ENCODE measurements at places on chromosomes 2 and 18.

DNA sequence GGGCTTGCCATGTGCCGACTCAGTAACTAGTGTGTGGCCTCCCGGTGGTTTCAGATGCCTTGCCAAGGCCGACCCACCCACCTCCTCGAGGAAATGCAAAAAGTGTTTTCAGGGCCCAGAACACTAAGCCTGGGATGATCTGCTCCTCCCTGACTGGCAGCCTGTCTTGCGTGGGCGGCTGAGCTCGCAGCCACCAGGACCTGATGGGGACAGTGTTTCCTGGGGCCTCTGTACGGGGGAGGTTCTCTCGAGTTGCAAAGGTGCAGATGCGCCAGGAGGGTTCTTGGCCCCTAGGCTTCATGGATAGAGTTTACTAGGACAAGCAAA, 85.2 kb downstream of the GLI2 start:
- no peak for DNase-seq

DNA sequence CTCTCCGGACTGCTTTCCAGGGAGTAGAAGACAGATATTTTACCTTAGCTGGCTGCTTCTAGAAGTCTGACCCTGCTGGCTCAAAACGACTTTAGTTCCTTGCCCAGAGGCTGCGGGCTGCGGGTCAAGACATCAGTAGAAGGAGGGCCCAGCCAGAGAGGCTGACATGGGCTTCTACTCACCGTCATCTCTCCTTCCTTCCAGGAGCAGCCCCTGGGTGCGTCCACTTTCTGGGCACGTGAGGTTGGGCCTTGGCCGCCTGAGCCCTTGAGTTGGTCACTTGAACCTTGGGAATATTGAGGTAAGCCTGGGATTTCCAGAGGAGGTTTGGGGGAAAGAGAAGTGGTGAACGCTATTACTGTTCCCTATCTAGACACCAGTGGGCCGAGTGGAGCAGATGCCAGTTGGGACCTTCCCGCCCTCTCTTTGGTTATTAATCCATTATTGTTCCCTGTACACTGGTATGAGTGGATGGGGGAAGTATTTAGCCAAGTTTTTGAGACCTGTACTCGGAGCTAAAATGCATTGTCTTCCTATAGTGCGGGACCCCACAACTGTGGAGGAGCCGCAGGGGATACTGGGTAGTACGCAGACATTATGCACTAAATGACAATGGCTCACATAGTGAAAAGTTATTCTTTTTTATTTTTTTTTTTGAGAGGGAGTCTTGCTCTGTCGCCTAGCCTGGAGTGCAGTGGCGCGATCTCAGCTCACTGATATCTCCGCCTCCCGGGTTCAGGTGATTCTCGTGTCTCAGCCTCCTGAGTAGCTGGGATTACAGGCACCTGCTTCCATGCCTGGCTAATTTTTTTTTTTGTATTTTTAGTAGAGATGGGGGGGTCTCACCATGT, 26.3 kb upstream of the CASP8 start:
- DNase-seq, result no peak

GRCh38 chr2:167114018-167114417, 225.7 kb downstream of the XIRP2 start:
- DNase-seq, result no peak

GRCh38 chr18:9069601-9070000, 32.9 kb upstream of the NDUFV2 start:
- DNase-seq, result no peak

- DNase-seq, result no peak
Measured at GRCh38 chr2:176409671-176410070, 140.4 kb downstream of the MTX2 start.

DNA sequence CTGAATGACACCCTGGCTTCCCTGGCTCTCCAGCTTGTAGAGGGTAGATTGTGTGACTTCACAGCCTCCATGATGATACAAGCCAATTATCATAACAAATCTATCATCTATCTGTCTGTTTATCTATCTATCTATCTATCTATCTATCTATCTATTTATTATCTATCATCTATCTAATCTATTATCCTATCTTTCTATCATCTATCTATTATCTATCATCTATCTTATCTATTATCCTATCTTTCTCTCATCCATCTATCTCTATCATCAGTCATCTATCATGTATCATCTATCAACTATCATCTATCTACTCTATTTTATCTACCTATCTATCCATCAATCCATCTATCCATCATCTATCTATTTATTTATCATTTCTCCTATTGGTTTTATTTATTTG, 361.8 kb downstream of the RNF144A start:
- DNase-seq, result no peak

DNA sequence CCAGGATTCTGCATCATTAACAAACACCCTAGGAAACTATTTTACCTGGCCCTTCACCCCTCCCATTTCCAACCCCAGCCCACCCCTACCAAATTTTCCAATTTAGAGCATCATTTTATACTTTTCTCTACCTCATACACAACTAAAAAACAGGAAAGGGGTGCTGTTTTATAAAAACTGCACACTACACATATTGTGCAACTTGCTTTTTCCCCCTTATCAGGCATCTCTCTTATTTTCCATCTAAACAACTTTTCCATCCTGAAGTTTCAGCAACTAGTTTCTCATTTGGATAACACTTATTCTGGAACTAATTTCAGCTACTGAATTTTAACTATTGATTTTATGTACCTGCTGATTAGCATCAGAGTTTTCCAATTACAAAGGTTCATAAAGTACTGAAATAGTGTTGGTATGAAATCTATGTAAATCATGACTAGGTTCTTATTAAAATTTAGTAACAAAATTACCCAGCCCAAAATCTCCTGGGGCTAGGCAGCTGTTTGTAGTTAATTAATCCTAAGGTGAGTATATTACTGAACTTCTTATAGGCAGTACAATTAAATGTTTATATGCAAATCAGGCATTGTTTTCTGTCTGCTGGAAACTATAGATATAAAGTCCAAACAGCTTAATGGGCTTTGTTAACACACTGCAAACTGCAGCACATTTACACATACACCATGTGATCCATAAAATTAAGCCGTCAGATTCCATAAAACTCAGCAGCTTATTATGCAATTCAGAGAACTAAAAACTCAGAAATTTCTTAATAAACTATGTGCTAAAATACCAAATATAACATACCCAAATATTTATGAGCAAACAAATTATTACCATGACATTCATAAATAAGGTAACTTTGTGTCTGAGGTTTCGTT, 7.9 kb downstream of the SF3B1 start:
- no peak for DNase-seq

GRCh38 chr2:54999182-54999581, 51.1 kb downstream of the RTN4 start:
- no peak for DNase-seq

DNA sequence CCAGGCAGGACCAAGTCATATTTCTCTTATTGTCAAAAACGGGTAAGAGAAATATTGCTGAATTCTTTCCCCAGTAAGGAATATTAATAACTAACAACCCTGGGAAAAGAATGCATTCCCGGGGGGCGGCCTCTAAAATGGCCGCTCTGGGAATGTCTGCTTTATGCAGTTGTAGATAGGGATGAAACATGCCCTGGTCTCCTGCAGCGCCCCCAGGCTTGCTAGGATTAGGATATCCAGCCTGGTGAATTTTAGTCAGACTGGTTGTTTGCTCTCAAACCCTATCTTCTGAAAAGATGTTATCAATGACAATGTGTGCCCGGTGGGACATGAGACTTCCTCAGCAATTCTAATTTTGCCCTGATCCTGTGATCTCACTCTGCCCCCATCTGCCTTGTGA, 448.1 kb downstream of the PTH2R start:
- no peak for DNase-seq

GRCh38 chr18:9096007-9096371, 6.5 kb upstream of the NDUFV2 start:
- no peak for DNase-seq

- peak; percentile 72 for DNase-seq
Measured at GRCh38 chr2:128314348-128315121, 4.1 kb downstream of the HS6ST1 start.

DNA sequence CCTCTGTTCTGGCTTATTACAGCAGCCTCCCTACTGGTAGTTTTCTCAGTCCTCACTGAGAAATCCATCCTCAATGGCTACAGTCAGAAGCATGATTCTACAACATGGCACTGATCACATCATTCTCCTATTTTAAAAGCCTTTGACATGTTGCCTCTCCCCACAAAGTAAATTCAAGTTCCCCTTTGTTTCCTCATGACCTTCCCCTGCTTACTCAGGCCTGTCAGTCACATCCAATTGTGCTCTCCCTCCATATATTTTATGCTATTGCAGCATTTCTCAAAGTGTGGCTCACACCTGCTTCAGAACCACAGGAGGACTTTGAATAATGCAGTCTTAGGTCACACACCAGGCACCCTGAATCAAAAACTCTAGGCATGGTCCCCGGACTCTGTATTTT, 124.6 kb downstream of the SPOPL start:
- no peak for DNase-seq

DNA sequence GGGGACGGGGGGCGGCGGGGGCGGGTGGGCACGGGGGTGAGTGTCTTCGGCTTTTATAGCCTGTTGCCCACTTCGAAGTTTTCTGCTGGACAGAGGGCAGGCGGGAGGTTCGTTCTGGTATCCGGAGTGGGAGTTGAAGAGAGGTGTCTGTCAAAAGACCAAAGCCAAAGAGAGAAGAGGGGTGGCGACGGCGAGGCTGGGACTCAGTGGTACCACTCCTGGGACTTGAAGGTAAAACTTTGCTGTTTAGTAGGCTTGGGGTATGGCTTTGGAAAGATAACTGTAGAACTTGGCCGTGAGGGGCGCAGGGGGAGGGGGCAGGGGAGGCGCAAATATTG, 215.8 kb upstream of the DTNA start:
- no peak for DNase-seq

- DNase-seq, result no peak
Measured at GRCh38 chr18:23230686-23231085, 95.4 kb downstream of the CABLES1 start.

DNA sequence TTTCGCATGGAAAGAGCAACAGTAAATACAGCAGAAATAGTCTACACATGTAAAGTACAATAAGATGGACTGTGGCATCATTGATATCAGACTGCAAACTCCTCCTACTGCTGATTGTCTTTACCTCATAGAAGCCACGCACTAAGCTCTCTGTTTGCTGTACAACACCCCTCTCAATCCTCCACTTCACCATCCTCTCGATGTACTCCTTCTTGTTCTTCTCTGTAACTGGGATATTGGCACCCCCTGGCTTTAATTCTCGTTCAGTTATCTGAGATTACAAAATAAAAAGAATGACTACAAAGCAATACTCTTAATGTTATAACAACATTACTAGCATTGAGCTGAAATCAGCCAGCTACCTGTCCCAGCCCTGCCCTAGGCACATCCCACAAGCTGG, 49.3 kb upstream of the STK17B start:
- no peak for DNase-seq

- DNase-seq, result no peak
Measured at GRCh38 chr18:79787527-79787864, 10.2 kb upstream of the KCNG2 start.

DNA sequence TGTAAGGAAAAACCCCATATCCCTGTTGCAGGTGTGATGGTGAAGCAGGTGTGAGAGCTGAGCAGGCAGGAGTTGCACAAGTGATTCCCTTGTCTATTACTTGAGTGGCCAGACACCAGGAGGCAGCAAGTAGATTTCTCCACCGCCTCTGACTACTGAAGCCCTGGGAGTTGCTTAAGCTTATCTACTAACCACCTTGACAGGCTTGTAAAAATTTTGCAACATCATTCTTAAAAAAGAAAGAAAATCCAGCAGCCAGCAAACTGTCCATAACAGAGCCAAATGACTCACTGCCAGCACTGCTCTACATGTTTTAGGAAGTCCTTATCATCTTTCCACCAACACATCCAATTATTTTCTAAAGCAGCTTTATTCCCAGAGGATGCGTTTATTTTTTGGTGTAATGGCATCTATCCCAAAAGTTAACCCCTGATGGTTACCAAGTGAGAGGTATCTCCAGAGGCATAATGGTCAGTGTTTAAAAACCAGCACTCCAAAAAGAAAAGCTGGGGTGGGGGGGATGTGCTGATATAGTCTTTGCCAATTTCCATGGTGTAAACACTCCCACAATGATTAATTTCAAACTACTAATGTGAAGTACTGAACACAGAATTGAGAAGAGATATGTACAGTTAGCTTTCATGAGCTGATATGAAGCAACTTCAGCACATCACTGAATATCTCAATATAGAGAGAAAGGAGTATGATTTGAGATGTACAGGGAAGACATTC, 16.3 kb upstream of the GPR39 start:
- no peak for DNase-seq

DNA sequence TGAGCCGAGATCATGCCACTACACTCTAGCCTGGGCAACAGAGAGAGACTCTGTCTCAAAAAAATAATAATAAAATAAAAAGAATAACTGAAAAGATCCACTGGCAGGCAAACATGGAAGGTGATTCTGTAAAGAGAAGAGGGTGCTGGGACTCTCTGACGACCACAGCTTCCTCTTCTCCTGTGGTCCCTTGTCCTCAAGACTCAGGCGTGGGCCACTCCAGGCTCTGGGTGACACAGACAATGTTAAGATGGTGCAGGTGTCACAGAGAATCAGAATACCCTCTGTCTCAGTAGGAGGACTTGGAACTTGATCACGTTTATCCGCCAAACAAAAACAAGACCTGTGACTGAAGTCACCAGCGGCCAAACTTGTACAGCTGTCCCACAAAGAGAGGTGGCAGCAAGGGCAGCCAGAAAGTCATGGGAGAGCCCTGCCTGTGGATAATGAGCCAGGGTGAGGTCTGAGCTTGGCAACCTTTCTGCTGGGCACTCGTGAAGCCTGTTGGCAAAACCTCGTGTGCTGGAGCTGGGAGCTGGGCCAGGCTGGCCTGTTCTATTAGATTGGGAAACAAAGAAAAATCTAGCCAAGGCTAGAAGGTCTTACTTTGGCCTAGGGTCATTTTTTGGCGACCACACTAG, 76.4 kb upstream of the ITGA6 start:
- DNase-seq, result no peak

- DNase-seq, result no peak
Measured at GRCh38 chr2:75317316-75317715, 118.0 kb upstream of the TACR1 start.

GRCh38 chr2:169673921-169674320, 20.3 kb downstream of the CFAP210 start:
- no peak for DNase-seq

- DNase-seq, result no peak
Measured at GRCh38 chr2:240364582-240364960, 70.9 kb upstream of the GPC1 start.

DNA sequence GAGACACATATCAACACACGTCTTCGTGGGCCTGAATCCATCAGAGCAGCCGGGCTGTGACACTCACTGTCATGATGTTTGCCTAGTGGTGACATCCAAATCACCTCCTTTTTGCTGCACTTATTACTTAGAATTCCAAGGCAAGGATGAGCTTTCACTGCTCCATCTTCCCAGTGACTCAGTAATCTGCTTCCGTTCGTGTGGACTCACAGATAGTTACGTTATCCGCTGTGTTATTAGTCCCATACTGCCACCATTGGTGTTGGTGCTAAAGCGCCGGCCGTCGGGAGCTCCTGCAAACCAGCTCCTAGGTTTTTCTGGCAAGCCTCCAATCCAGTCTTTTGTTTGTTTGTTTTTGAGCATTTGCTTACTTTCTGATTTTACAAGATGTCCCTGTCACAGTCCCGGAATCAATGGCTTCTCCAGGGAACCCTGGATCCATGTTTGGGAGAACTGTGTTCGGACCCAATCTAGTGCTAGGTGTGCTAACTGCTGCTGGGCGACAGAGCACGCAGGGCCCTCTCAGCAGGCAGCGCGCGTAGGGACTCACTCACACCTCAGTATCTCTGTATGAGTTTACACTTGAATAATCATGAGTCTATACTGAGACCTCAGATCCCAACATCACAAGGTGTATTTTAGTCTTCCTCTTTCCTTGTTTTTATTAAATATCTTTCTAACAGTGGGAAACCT, 42.6 kb downstream of the HDAC4 start:
- no peak for DNase-seq

- DNase-seq, result no peak
Measured at GRCh38 chr2:143603846-143604565, 474.8 kb downstream of the ARHGAP15 start.

Data from mesenteric fat pad (tissue), 1 donor.